ENCODE measurements at places on chromosomes 2 and 18. TPM values are rescaled to one million over a fixed set of nuclear protein-coding genes. Genes with fewer than 3 reads are reported as not detected.
A peak's percentile ranks its signal among the peaks of the same experiment; 100 is the strongest.

GRCh38 chr2:212005085-212005671 lies 533.4 kb downstream of the ERBB4 start:
- H3K4me3 ChIP-seq, result no peak overlapping the region
- no peaks in the 10 kb centered on the region for H3K4me1 ChIP-seq
- H3K27ac ChIP-seq, result no peak overlapping the region
- H3K36me3 ChIP-seq, result no peaks in the 10 kb centered on the region
- H3K27me3 ChIP-seq, result no peaks in the 10 kb centered on the region

NAT8 gene
- total RNA-seq, result not detected

DNA sequence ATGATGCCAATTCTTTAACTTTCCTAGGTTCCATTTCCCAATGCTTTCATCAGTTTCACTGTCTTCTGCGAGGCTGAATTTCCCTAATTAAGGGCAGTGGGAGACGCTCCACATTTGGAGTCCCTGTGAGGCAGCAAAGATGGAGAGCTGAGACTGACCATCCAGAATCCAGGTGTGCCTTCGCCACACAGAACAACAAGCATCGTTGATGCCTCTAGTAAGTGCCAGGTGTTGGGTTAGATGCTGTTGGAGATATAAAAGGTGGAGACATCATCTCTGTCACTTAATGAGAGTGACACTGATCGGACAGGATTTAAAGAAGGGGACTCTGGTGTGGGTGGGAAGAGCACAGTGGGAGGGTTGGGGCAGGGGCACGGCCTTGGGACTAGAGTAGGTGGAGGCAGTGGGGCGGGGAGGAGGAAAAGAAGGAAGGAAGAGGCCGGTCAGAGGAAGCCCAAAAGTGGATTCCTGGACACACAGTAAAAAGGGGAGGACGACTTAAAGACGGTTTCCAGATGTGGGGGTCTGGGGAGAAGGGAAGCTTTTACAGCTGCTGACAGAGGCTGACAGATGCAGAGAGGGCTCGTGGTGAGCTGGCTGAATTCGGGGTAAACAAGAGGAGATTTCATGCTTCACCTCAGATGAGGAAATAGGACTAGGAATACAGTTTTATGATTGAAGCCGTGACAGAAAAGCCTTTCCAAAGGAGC lies 113.0 kb downstream of the BCL2 start:
- H3K27me3 ChIP-seq, result no peaks in the 10 kb centered on the region
- H3K4me3 ChIP-seq, result peak overlapping the region; percentile 63
- peaks cover 30% of the 10 kb centered on the region for H3K36me3 ChIP-seq
- peak overlapping the region; percentile 95 for H3K27ac ChIP-seq

GRCh38 chr2:236916181-236916580 lies 169.5 kb upstream of the COPS8 start:
- H3K27ac ChIP-seq, result no peak overlapping the region
- peaks cover 12% of the 10 kb centered on the region for H3K27me3 ChIP-seq
- H3K36me3 ChIP-seq, result no peaks in the 10 kb centered on the region
- H3K4me1 ChIP-seq, result no peaks in the 10 kb centered on the region

Measured in activated CD4-positive, alpha-beta memory T cell treated with anti-CD3 and anti-CD28 coated beads for 36 hours (primary cell).